Left lobe of liver (tissue), 2 donors: ENCODE measurements at places on chromosomes 3 and 15.

- DNase-seq: peak; percentile 22
These were observed 226.0 kb downstream of the SNRPN start for GRCh38 chr15:25180606-25181292.

DNA sequence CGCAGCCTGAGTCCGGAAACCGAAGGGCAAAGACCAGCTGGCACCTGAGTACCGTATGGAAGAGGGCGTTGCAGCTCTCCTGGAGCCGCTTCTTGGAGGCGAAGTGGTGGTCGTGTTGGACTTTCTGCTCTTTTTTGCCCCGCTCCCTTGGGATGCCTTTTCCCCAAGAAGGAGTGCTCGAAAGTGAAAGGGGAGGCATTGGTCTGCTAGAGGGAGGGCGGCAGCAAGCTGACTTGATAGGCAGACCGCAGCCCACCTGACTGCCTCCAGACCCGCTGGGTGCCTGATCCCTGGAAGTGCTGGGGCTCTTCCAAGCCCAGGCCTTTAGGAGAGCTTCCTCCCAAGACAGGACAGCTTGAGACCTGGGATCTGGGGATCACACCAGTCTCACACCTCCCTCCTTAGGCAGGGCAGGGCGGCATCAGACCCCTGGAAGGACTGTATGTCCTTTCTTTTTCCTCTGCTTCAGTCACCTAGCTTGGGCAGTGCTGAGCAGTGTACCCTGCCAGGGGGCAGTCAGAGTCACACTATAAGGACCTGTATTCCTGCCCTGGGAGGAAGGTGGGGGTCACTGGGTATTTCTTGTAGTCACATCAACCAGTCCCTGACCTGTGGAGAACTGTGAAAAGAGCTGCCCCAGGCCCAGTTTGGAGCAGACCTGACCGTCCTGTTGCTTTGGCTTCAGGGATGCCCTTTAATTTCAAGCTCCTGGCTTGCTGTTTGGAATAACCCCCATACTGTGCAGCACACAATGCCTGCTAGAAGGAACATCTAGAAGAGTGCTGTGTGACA lies 2.1 kb downstream of the ACVR2B start:
- DNase-seq: no peak

- no peak for DNase-seq
These were observed 62.3 kb upstream of the ARL8B start for GRCh38 chr3:5059782-5060181.

- DNase-seq: no peak
These were observed 98.5 kb downstream of the CACNA1D start for GRCh38 chr3:53592862-53593261.

GRCh38 chr15:42359249-42359648 lies at the start of gene CAPN3:
Gene CAPN3 (plus strand): TSS chr15:42359501. CDS start chr15:42359806, 305 bp downstream.
- DNase-seq: no peak

GRCh38 chr3:169196789-169197188 lies 466.7 kb downstream of the MECOM start:
- no peak for DNase-seq

- DNase-seq: no peak
These were observed 3.0 kb upstream of the LDHAL6B start for GRCh38 chr15:59203657-59204056.

- no peak for DNase-seq
These were observed 98.9 kb upstream of the ST8SIA2 start for GRCh38 chr15:92294759-92295158.

- DNase-seq: no peak
These were observed 165.7 kb downstream of the ZNF385D start for GRCh38 chr3:21585216-21585740.

GRCh38 chr3:162512488-162512887 lies 1015.9 kb downstream of the OTOL1 start:
- no peak for DNase-seq

- no peak for DNase-seq
These were observed 4.3 kb downstream of the GREM1 start for GRCh38 chr15:32722136-32722535.

- no peak for DNase-seq
These were observed 61.3 kb downstream of the MYRIP start for GRCh38 chr3:39870706-39871105.

- DNase-seq: no peak
These were observed 196.8 kb upstream of the MBNL1 start for GRCh38 chr3:152071924-152072323.

- DNase-seq: no peak
These were observed 85.3 kb upstream of the MYZAP start for GRCh38 chr15:57506422-57506821.

DNA sequence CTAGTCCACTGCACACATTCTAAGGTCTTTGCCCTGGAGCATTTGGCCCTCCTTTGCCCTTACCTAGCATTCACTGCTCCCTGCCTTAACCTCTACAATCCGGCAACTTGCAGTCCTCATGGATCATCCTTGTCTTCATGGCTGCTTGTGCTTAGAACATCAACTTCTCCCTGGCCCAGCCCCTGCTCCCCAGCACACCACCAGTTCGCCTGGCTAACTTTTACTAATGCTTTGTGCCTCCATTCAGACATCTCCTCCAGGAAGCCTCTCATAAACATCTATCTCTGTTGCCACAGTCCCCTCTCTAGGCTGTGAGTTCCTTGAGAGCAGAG lies 57.1 kb downstream of the AAGAB start:
- no peak for DNase-seq

- no peak for DNase-seq
These were observed 102.7 kb upstream of the FGF7 start for GRCh38 chr15:49320351-49320750.

GRCh38 chr15:63490345-63491034 lies 13.9 kb upstream of the USP3 start:
- DNase-seq: peak; percentile 43

- DNase-seq: no peak
These were observed 55.6 kb downstream of the TMEM45A start for GRCh38 chr3:100548053-100548452.

GRCh38 chr3:126135406-126136076 lies 44.8 kb downstream of the ALDH1L1 start:
- DNase-seq: peak; percentile 46

DNA sequence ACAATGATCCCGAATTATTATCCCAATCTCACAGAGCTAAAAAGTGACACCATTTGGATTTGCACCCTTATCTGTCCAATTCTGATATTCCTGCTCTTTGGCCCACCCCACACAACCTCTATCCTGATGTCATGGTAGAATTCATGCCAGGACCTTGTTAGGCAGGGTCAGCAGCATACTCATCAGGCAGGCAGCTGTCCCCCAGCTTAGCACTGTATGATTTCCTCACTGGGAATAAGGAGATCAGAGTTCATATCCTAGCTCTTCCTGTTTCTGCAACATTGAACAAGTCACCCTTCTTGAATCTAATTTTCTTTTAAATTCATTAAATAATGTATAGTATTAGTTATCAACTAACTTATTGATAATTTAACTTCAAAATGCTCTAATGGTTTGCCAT lies 12.0 kb upstream of the C3orf80 start:
- DNase-seq: no peak

- no peak for DNase-seq
These were observed 227.7 kb downstream of the ADAMTS17 start for GRCh38 chr15:100114100-100114499.
